Stomach (tissue), 19 donors: ENCODE measurements at places on chromosomes 11 and 22. TPM values are rescaled to one million over a fixed set of nuclear protein-coding genes. Genes with fewer than 3 reads are reported as not detected.

DNA sequence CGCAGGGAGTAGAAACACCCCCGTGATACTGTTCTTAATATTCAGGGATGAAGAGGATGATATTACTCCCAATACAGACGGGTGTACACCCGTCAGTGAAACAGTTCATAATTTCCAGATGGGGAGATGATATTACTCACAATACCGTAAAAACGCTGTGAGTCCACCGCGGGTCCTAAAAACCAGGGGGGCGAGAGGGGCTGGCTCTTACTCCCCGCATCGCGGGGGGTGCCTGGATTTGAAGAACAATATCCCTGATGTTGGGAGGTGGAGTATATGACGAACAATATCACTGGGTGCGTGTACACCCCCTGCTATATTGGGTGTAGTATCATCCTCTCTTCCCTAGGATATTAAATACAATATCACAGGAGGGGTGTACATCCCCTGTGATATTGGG, 20.5 kb upstream of the APOL5 start:
- no peaks in the 10 kb centered on the region for H3K4me1 ChIP-seq
- no peak overlapping the region for H3K27ac ChIP-seq
- peak; percentile 12 for DNase-seq

GRCh38 chr22:20533879-20534265, 26.5 kb downstream of the MED15 start:
- H3K4me1 ChIP-seq: peaks cover 81% of the 10 kb centered on the region
- no peak overlapping the region for H3K4me3 ChIP-seq
- H3K36me3 ChIP-seq: peaks cover 26% of the 10 kb centered on the region
- no peak overlapping the region for H3K27ac ChIP-seq
- H3K27me3 ChIP-seq: no peaks in the 10 kb centered on the region

GGTLC3 gene
- total RNA-seq: not detected

DNA sequence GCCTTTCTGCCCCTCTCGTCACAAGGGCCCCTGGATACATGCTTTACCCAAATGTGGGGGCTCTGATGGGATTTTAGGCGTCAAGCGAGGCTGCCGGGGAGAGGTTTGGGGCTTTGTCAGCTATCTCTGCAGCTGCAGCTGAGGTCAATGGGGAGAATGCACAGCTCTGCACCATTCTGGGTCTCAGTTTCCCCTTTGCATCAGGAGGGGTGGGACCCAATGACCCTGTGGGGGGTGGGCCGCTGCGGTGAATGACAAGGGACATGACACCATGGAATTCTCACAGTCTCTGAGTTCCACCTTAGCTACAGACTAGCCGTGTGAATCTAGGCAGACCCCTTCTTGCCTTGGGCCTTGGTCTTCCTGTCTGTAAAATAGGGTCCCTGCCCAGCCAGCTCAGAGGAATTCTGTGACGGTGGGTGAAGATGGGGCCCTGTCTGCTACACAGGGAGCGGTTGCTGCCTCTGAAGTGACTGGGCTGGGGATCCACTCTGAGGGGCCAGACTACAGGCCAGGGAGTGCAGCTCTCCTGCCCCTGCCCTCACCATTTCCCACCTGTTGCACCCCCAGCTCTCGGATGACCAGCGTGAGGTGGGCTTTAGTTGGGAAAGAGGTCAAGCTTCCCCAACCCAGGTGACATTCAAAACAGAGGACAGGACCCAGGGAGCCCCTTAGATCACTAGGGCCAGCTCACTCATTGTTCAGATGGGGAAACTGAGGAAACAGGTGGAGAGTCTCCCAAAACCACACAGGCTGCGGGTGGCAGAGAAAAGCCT, 35.9 kb upstream of the WNT11 start:
- H3K27ac ChIP-seq: no peak overlapping the region
- DNase-seq: no peak
- H3K27me3 ChIP-seq: no peaks in the 10 kb centered on the region
- no peaks in the 10 kb centered on the region for H3K4me1 ChIP-seq
- no peak overlapping the region for H3K4me3 ChIP-seq

- H3K4me1 ChIP-seq: peaks cover 9% of the 10 kb centered on the region
- no peak for DNase-seq
- H3K27me3 ChIP-seq: no peaks in the 10 kb centered on the region
- no peak overlapping the region for H3K27ac ChIP-seq
Measured at GRCh38 chr22:49768077-49768910, 59.4 kb downstream of the BRD1 start.

CFAP300 gene
- not detected for total RNA-seq

GRIK4 gene
- not detected for total RNA-seq

PATE4 gene
- total RNA-seq: not detected

DNA sequence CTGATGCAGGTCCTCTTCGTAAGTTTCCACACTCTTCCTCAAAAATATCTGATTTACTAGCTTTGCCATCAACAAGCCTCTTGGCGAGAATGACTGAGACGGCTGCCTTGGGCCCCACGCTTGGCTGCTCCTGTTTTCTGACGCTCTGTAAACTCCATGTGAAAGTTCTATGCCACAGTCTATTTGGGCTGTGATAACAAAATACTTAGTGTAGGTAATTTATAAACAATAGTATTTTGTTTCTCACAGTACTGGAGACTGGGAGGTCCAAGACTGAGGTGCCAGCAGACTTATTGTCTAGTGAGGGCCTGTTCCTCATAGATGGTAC, 123.2 kb upstream of the SORL1-AS1 start:
- H3K4me3 ChIP-seq: no peak overlapping the region
- H3K27ac ChIP-seq: peak overlapping the region; percentile 50
- peaks cover 45% of the 10 kb centered on the region for H3K36me3 ChIP-seq

- H3K4me1 ChIP-seq: peaks cover 33% of the 10 kb centered on the region
- H3K27me3 ChIP-seq: no peaks in the 10 kb centered on the region
- H3K36me3 ChIP-seq: no peaks in the 10 kb centered on the region
- no peak for DNase-seq
- H3K4me3 ChIP-seq: peak overlapping the region; percentile 19
Measured at GRCh38 chr22:40531951-40532900, 104.3 kb downstream of the MRTFA start.

YPEL4 gene
- total RNA-seq: 1.5 TPM

DNA sequence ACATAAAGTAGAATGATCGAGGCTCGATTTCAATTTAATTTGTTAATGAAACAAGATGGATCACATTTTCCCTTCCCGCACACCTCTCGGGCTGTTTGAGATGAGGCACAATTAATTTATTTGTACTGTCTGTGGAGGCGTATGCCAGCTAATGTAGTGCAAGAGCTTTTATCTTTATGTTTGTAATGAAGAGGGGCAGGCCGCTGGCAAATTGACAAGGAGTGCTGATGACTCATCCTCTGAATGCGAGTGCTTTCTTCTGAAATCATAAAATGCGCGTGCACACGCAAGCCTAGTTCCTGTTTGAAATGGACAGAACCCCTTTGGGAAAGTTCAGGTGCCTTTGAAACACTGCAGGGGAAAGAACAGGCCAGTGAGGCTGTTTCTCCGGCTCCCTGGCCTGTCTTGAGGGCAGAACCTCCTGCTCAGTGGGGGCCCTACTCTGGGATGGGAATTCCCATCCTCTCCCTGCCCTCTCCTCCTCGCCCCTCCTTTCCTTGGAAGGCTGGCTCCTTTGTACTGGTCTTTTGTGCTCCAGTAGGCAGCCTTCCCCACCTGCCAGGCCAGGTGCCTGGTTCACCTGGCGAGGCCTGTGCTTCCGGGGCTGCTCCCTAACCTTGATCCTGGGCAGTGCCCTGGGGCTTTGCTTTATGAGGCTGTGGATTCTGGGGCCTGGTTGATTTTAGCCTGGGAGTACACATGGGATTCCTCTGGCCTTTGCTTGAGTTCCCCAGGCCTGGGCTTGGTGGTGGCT, 50.3 kb downstream of the TEAD1 start:
- H3K27ac ChIP-seq: peak overlapping the region; percentile 81
- H3K27me3 ChIP-seq: no peaks in the 10 kb centered on the region
- H3K36me3 ChIP-seq: no peaks in the 10 kb centered on the region
- peak; percentile 75 for DNase-seq

GRCh38 chr11:82873919-82874333, 26.3 kb downstream of the PRCP start:
- H3K27ac ChIP-seq: no peak overlapping the region
- no peak overlapping the region for H3K4me3 ChIP-seq
- H3K4me1 ChIP-seq: no peaks in the 10 kb centered on the region
- H3K36me3 ChIP-seq: no peaks in the 10 kb centered on the region
- no peak for DNase-seq

- H3K36me3 ChIP-seq: no peaks in the 10 kb centered on the region
- H3K4me3 ChIP-seq: no peak overlapping the region
- no peaks in the 10 kb centered on the region for H3K27me3 ChIP-seq
- no peak for DNase-seq
- no peak overlapping the region for H3K27ac ChIP-seq
Measured at GRCh38 chr11:94650756-94651155, 83.6 kb downstream of the PIWIL4 start.

CHRM1 gene
- total RNA-seq: 8.9 TPM

CBLIF gene
- total RNA-seq: 456 TPM

PHOX2A gene
- not detected for total RNA-seq

DNA sequence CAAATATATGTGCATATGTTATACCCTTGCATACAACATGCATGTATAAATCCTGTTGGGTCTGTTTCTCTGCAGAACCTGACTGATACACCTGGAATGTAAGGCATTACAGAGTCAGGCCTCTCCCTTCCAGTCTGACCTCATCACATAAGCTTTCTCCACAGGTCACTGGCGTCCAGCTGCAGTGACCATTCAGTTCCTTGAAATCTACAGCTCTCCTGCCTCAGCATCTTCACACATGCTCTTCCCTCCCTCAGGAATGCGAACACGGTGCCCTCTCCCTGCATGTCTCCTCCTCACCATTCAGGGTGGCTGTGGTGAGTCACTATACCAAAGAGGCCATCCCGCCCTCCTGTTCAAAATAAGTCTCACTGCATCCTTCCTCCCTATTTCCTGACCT, 657.8 kb upstream of the B3GAT1 start:
- H3K27ac ChIP-seq: no peak overlapping the region
- H3K36me3 ChIP-seq: no peaks in the 10 kb centered on the region
- peaks cover 27% of the 10 kb centered on the region for H3K27me3 ChIP-seq
- H3K4me1 ChIP-seq: no peaks in the 10 kb centered on the region
- DNase-seq: no peak

GRCh38 chr11:79042824-79043223, 398.0 kb downstream of the TENM4 start:
- no peak overlapping the region for H3K4me3 ChIP-seq
- no peak overlapping the region for H3K27ac ChIP-seq
- no peaks in the 10 kb centered on the region for H3K36me3 ChIP-seq
- DNase-seq: no peak
- H3K4me1 ChIP-seq: no peaks in the 10 kb centered on the region
- no peaks in the 10 kb centered on the region for H3K27me3 ChIP-seq

- H3K4me1 ChIP-seq: no peaks in the 10 kb centered on the region
- no peak overlapping the region for H3K4me3 ChIP-seq
- no peak overlapping the region for H3K27ac ChIP-seq
- H3K27me3 ChIP-seq: no peaks in the 10 kb centered on the region
- no peaks in the 10 kb centered on the region for H3K36me3 ChIP-seq
- no peak for DNase-seq
Measured at GRCh38 chr11:64544616-64545296, 46.3 kb upstream of the SLC22A12 start.

- DNase-seq: peak; percentile 90
- H3K4me1 ChIP-seq: no peaks in the 10 kb centered on the region
- H3K4me3 ChIP-seq: no peak overlapping the region
- H3K27me3 ChIP-seq: no peaks in the 10 kb centered on the region
- H3K27ac ChIP-seq: no peak overlapping the region
- no peaks in the 10 kb centered on the region for H3K36me3 ChIP-seq
Measured at GRCh38 chr22:28051787-28052356, 132.8 kb upstream of the PITPNB start.

ROBO3 gene
- not detected for total RNA-seq

DNA sequence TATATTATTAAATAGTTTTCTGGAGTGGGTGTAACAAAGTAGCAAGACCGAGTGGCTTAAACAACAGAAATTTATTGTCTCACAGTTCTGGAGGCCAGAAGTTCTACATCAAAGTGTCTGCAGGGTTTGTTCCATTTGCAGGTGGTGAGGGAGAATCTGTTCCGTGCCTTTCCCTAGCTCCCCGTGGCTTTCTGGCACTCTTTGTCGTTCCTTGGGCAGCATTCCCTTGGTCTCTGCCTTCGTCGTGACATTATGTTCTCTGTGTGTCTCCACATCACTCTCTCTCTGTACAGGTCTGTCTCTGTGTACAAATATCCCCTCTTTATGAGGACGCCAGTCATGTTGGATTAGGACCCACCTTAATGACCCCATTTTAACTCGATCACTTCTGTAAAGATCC, 38.2 kb downstream of the LDLRAD3 start:
- peaks cover 4% of the 10 kb centered on the region for H3K4me1 ChIP-seq
- H3K27ac ChIP-seq: peak overlapping the region; percentile 49
- H3K27me3 ChIP-seq: no peaks in the 10 kb centered on the region
- DNase-seq: no peak
- no peaks in the 10 kb centered on the region for H3K36me3 ChIP-seq
- no peak overlapping the region for H3K4me3 ChIP-seq

ZBTB44 gene
- 47.2 TPM for total RNA-seq

DNA sequence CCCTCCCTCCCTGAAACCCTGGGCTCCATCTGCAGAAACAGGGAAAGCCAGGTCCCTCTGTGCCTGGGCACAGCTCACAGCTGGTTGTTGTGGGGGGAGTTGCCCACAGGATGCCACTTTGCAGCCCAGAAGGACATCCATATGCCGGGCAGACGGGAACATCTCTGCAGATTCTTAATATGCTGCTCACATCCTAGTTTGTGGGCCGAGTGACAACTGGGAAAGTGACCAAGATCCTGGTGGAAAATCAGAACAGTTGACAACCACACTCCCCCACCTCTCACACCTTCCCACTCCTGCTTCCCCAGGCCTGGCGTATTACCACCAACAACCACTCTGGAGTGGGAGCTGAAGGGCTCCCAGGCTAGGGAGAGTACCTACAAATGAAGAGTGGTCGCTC, 7.3 kb upstream of the SCGB1A1 start:
- no peaks in the 10 kb centered on the region for H3K27me3 ChIP-seq
- H3K4me3 ChIP-seq: no peak overlapping the region
- H3K4me1 ChIP-seq: no peaks in the 10 kb centered on the region
- H3K27ac ChIP-seq: no peak overlapping the region
- no peak for DNase-seq
- H3K36me3 ChIP-seq: no peaks in the 10 kb centered on the region

DNA sequence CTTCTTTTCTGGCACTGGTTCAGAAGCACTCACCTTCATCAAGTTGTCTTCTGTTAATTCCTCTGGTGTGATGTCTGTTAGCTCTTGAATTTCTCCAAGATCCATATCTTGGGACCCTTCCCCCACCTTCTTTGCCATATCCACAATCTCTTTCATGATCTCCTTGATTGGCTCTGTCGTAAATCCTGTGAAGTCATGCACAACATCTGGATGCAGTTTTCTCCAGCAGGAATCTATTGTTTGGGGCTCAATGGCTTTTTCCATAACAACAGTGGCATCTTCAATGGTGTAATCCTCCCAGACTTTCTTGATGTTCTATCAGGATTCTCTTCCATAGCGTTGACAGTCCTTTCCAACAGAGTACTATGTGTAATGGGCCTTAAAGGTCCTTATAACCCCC, 96.9 kb downstream of the CSTPP1 start:
- no peaks in the 10 kb centered on the region for H3K27me3 ChIP-seq
- no peak for DNase-seq
- no peaks in the 10 kb centered on the region for H3K36me3 ChIP-seq
- no peak overlapping the region for H3K27ac ChIP-seq

KCNJ1 gene
- total RNA-seq: not detected
